Heart right ventricle (tissue), 16 donors: ENCODE measurements at places on chromosomes 6 and 20. TPM values are rescaled to one million over a fixed set of nuclear protein-coding genes. Genes with fewer than 3 reads are reported as not detected.

GRCh38 chr20:47205577-47206123, 150.8 kb downstream of the ZMYND8 start:
- DNase-seq = peak; percentile 38

- peak; percentile 70 for DNase-seq
These were observed 10.7 kb downstream of the DLL1 start for GRCh38 chr6:170279977-170280688.

DNA sequence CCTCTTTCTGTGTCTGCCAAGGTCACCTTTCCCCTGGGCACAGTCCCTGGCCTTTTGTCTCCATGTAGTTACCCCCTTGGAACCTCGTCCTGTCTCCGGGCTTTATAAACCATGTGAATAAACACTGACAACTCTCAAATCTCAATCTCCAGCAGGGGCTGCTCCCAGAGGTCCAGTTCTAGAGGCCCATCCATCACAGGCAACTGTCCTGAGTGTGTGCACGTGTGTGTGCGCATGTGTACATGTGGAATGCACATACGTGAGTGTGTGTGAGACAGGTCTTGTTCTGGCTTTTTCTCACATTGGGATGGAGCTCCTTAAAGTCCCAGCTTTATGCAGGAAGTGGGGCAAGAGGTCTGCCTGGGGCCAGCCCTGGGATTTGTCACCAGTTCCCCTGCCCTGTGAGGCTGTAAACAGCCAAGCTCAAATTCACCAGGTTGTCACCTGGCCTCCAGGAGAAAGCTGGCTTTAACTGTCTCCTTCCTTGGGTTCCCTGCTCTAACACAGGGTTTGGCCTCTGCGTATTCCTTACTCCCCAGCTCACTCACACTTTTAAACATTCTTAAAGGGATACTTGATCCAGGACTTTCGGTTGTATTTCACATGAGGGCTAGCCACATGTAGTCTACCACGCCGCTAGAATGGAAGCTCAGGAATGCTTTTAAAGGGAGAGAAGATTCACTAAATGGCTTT, 42.7 kb downstream of the RAMACL start:
- DNase-seq = no peak

DNA sequence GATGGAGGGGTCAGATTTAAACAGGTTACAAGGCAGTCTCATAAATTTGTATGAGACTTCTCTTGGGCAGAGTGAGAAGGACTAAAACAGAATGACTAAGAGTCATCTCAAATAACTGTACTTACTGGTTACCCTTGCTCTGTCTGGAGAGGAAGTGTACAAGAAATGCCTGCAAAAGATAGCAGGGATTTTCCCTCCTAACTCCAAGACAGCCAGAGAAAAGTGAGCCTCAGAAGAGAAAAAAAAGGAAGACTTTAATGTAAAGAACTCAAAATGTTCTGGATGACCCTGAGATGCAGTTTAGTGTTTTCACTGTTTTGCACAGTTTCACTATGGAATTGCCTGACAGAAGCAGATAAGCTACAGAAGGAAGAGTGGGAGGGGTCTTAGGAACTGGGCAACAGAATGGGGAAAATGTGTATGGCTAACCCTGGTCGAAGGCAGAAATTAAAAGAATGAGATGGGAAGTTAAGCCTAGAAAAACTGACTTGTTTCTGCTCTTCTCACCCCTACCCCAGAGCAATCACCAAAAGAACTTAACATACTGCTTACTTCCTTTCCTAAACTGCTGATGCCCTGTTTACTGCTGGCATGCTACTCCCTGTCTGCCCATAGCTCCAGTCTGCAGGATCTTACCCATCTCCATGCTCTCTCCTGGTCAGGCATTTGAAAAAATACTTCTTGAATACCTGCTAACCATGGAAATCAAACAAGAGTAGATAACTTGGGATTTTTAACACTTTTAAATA, 98.1 kb upstream of the MARCKS start:
- DNase-seq = no peak

GRCh38 chr6:151109361-151109760, 130.4 kb upstream of the AKAP12 start:
- no peak for DNase-seq

GRCh38 chr20:3693376-3693775, 11.6 kb upstream of the ADAM33 start:
- no peak for DNase-seq

DNA sequence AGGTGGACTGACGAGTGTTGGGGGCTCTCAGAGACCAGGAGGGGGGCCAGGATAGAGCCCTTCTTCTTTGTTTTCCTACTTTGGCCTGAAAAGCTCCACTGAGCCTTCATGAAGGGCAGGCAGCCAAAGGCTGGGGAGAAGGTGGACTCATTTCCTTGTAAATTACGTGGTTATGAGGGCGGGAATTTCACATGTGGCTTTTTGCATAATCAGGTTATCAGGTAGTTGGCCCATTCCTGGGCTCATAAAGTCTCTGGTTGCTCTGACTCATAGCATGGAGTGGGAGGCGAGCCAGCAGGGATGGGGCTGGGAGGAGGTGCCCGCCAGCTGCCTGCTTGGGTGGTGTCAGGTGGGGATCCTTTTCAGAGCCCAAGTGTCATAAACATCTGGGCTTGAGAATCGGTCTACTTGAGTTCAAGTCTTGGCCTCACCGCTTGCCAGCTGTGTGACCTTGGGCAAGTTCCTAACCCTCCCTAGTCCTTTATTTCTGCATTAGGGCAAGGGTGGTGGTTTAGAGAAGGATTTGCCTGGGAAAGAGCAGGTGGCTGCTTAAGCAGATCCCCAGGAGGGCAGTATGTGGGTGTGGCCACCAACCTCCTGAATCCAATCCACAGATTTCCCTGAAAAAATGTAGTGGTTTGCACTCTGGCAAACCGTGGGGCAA, 26.5 kb upstream of the RNF24 start:
- DNase-seq = no peak

GRCh38 chr6:2651536-2651935, 99.2 kb downstream of the MYLK4 start:
- DNase-seq = no peak

GRCh38 chr6:167393731-167394130, 68.8 kb downstream of the TTLL2 start:
- DNase-seq = no peak

GRCh38 chr6:63817492-63818050, 182.0 kb downstream of the PHF3 start:
- DNase-seq = no peak

DNA sequence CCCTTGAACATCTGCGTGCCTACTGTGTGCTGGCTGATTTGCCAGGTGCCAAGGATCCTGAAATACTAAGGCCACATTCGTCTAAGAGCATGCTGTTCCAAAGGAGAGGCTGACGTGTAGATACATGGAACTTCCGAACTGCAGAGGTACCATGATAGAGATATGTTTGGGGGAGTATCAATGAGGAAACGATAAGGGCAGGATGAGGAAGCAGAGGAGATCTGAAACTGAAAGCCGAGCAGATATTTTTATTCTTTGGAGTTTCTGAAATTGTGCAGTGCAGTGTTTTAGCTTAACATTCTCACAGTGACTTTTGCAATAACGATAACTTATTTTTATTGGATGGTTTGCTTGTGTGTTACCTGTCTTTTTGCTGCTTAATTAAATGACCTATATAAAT, 24.3 kb downstream of the BMP6 start:
- DNase-seq = no peak

GRCh38 chr20:50037123-50037522, 54.3 kb downstream of the SNAI1 start:
- DNase-seq = no peak

- no peak for DNase-seq
These were observed 20.7 kb upstream of the BCAS1 start for GRCh38 chr20:54091120-54091480.

GRCh38 chr6:149455031-149455732, 29.6 kb downstream of the ZC3H12D start:
- no peak for DNase-seq

DNA sequence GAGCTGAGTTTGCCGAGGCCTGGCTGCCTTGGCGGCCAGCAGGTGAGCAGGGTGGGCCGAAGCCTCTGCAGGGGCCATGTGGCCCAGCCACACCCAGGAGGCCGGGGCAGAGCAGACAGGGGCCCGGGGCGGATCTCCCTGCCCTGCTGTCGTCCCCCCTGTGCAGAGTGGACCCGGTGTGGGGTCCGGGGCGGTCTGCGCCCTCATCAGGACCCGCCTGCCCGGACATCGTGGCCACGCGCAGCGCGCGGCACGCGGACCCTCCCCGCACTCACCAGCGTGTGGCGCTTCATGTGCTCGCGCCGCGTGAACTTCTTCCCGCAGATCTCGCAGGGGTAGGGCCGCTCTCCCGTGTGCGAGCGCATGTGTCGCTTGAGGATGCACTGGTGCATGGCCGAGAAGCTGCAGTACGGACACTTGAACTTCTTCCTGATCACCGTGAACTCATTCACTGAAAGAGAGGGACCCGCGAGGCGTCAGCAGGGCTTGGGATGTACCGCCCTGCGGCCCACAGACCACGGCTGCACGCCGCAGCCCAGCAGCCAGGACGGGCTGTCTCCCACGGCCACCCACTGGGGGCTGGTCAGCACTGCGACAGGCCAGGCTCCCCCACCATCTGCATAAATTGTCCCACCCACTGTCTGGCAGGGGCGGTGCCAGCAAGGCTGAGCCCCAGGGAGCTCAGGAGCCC, 13.0 kb downstream of the SLC2A4RG start:
- DNase-seq = no peak

DNA sequence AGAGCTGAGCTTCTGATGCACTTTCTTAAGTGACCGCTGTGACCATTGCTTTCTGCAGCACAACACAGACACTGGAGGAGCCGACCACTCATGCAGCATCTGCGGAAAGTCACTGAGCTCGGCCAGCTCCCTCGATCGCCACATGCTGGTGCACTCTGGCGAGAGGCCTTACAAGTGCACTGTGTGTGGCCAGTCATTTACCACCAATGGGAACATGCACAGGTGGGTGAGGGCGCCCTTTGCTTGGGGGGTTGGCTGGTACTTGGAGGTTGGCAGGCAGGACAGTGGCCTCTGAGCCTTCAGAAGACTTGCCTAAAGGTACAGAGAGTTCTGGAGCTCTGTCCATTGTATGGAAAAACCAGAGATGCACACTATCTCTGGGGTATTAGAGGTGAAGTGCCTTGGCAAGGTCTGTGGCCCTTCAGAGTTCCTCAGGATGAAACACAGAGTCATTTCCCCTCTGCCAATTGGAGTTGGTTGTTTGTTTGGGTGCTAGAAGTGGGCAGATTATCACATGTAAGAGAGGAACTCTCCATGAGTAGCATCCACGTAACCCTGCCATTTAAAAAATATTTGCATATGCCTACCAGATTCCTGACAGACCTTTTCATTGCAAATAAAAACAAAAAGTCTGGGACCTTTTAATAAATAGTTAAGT, 81.5 kb downstream of the RREB1 start:
- no peak for DNase-seq

GRCh38 chr6:25279748-25280343, 672 bp downstream of the CARMIL1 start:
- DNase-seq = peak; percentile 14

DNA sequence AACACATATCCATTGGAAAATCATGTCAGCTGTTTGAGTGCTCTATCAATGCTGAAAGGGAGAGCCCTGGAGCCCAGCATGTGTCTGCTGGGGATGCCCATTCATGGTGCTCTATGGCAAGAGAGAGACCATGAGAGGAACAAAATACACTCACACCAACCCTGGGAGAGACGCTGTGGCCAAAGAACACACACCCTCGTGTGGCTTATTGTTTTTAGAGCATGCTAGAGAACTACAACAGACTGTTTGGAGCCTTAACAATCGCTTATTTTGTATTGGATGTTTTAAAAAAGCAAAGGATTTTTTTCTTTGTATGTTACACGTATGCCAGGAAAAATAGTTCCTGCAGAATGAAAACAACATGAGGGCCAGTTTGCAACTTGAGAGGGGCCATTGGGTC, 151.0 kb downstream of the SLC24A3 start:
- no peak for DNase-seq

DNA sequence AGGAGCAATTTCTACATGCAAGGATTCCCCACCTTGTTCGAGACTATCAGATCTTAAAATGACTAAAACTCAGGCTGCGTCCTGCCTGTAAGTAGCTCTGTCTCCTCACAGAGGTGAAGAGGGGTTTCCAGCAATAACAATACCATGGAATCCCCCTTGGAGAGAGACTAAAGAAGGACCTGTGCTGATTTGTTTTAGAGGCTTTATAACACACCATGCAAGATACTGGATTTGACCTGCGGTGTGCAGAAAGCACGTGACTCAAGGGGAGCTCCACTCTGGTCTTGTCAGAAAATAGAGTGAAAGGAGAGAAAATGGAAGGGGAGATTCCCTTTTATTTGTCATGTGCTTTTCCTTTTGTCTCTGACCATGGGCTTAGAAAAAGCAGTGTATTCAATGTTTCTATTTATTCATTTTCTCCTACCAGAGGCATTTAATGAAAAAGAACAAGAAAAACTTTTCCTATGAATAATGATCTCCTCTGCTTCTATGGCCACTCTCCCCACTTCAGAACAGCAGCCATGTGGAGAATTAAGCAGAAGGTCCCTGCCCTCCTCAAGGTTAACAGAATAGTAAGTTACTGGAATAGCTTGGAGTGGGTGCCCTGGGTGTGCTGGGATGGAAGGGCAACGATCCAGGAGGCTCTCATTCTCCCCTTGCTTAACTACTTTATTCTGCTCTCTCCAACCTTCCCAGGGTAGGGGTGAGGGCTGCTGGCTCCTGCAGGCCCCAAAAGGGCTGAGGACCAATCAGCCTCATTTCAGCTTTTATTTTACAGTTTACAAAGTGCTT, 19.2 kb upstream of the MRPS10 start:
- no peak for DNase-seq

POPDC3 gene
- 46.2 TPM for total RNA-seq

FOXS1 gene
- 2.2 TPM for total RNA-seq

DEFB124 gene
- total RNA-seq = 1.5 TPM

HLA-DQB1 gene
- total RNA-seq = 19.8 TPM

PRDM13 gene
- total RNA-seq = not detected

TSHZ2 gene
- 4.9 TPM for total RNA-seq

C6orf52 gene
- total RNA-seq = not detected
